ENCODE measurements at places on chromosomes 4 and X. TPM values are rescaled to one million over a fixed set of nuclear protein-coding genes. Genes with fewer than 3 reads are reported as not detected.

Gene IL13RA1
- 14.8 TPM for total RNA-seq

DNA sequence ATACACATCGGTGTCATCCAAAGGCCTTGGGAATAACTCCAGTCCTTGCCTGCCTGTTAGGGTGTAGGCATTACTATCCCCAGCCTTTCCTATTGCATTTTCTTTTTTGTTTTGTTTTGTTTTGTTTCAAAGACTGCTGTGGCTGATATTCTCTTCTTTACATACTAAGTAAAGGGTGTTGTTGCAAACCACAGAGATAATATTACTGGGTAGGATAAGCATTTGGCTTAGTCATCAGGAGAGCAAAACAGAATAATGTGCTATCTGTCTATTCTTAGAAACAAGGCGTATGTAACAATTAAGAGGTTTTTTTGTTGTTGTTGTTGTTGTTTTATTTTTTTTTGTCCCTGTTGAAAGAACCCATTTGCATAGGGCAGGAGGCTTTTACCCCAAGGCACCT is 41.8 kb downstream of the UGT2B28 start:
- DNase-seq: no peak

Gene TMPRSS11D
- total RNA-seq: not detected

DNA sequence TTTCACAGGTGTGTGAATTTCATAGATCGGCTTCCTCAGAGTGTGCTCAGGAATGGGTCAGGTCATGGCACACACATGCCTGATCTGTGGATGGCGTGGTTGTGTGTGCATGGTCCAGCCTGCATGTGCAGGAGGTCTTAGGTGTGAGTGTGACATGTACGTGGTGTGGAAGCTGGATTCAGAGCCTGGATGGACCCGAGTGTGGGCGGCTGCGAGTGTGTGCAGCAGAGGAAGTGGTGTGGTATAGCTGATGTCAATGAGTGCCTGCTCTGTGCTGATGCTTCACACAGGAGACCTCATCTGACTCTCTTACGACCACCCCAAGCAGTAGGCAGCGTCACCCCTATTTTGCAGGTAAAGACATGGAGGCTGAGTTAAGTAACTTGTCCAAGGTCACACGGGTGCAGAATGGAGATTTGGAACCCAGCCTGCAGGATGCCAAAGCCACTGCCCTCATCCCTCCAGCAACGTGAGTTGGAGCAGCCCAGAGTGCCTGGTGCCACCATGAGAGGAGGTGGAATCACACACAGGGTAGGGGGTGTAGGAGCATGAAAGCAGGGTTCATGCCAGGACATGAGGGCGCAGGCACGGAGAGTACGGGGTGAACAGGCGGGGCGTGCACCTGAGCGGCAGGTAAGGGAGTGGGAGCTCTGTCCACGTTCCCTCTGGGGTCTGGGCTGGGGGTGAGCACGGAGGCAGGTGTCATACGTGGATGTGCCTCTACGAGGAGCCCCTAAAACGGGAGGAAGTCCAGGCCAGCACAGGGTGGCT is 24.2 kb upstream of the C4orf50 start:
- DNase-seq: no peak

Gene MSMO1
- total RNA-seq: 7.3 TPM

Gene PITX2
- not detected for total RNA-seq

- DNase-seq: peak; percentile 30
These were observed 50.3 kb upstream of the ENPP6 start for GRCh38 chr4:184267673-184268583.

GRCh38 chr4:103365285-103365684 is 167.1 kb upstream of the CENPE start:
- no peak for DNase-seq

Gene HSFX2
- not detected for total RNA-seq

- DNase-seq: no peak
These were observed 17.7 kb downstream of the RGS12 start for GRCh38 chr4:3310301-3311094.

DNA sequence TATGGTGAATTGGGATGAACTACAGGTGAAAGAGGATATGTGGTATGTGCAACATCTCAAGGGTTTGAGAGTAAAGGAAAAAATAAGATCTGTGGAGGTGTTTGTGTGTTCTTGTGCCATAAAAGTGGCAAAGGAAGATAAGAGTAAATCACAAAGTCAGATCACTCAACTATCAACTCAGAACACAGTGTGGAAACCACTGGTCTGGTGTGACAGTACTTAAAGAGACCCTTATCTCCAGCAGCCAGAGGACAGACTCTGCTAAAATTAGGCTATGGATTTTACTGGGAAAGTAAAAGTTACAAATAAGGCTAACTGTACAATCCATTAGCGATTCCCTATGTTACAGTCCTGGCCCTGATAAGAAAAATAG is 54.0 kb upstream of the PRDM8 start:
- DNase-seq: no peak

Gene SPATA4
- 0.55 TPM for total RNA-seq

- no peak for DNase-seq
These were observed 2097.4 kb upstream of the AGA start for GRCh38 chr4:179539641-179540040.

DNA sequence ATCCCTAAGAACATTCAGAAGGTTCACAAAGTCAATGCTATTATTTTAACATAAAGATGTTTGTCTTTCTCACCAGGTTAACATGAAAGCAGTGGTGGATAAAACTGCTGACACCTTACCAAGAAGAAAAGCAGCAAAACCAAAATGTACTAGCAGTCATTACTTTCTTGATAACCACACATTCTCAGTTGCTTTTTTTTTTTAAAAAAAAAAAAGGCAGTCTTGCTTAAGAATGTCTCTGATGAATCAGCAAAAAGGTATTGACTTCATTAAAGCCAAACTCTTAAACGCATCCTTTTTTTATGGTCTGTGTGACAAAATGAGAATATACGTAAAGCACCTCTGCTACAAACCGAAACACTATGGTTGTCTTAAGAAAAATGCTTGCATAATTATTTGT is 31.9 kb downstream of the CDKL2 start:
- no peak for DNase-seq

DNA sequence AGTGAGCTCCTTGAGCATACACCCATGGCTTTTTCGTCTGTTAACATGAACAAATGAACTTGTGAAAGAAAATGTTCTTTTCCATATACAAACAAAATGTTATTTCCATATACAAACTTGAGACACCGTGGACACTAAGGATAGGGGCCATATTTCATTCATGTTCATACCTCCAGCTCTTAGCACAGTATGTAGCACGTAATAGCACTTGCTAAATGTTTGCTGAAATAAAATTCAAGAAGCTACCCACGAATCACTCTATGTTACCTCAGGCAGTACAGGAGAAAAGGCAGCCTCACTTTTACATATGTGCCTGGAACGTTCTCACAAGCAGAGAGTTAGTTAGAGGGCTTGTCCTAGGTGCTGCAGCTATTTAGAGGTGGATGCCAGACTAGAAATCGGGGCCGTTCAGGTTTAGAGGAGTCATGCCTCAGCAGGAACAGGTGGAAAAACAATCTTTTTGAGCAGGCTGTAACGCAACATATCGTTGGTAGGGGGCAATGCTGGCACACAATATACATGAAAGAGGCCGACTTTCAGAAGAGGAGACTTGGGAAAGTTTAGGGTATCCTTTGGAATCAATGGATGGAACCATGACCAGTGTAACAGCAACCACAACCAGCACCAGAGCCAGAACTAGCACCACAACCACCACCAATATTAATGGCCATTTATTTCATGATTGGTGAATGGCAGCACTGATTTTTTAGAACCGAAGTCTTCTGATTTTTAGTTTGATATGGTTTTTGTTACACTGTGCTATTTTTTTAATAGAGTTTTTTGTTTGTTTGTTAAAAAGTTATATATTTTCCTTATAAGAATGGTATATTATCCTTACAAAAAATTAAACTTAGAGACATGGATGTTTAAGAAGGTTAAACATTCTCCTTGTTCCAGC is 14.8 kb upstream of the PAQR3 start:
- DNase-seq: no peak

Gene TCEAL7
- total RNA-seq: 2.6 TPM

DNA sequence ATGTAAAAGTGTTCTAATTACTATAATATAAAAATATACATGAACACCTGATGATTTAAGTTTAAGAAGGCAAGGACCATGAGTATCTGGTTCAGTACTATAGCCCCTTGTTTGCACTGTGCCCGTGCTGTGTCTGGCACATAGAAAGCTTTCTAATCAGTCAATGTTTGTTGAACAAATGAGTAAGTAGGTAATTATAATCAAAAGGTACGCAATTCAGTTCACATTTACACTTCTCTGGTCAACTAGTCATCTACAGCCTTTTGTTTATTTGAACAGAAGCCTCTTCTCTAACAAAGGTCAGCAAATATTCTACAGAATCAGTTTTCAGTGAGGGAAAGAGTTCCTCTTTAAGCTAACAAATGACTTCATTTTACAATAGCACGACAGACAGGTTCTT is 523.3 kb downstream of the SMARCA1 start:
- no peak for DNase-seq

Gene CLNK
- not detected for total RNA-seq

Gene S100G
- total RNA-seq: not detected

GRCh38 chr4:46653842-46654241 is 255.2 kb downstream of the COX7B2 start:
- DNase-seq: no peak

Gene SULT1B1
- 1.1 TPM for total RNA-seq

DNA sequence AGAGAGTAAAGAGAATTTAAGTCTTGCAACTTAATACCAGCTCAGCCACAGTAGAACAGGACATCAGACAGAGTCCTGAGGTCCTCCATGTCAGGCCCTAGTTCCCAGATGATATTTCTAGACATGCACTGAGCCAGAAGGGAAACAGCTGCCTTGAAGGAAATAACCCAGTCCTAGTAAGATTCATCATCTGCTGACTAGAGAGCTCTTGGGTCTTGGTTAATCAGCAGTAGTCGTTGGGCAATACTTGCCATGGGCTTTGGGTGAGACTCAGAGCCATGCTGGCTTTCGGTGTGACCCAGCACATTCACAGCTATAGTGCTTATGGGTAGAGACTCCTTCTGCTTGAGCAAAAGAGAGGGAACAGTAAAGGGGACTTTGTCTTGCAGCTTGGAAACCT is 379.1 kb downstream of the AR start:
- DNase-seq: no peak

- no peak for DNase-seq
These were observed 711 bp downstream of the ACE2 start for GRCh38 chrX:15600049-15600448.

GRCh38 chr4:84631573-84631972 is 48.6 kb downstream of the CDS1 start:
- DNase-seq: no peak

GRCh38 chr4:168761066-168761465 is 249.0 kb downstream of the CBR4 start:
- no peak for DNase-seq

GRCh38 chrX:134547047-134547679 is 87.2 kb downstream of the HPRT1 start:
- DNase-seq: no peak

DNA sequence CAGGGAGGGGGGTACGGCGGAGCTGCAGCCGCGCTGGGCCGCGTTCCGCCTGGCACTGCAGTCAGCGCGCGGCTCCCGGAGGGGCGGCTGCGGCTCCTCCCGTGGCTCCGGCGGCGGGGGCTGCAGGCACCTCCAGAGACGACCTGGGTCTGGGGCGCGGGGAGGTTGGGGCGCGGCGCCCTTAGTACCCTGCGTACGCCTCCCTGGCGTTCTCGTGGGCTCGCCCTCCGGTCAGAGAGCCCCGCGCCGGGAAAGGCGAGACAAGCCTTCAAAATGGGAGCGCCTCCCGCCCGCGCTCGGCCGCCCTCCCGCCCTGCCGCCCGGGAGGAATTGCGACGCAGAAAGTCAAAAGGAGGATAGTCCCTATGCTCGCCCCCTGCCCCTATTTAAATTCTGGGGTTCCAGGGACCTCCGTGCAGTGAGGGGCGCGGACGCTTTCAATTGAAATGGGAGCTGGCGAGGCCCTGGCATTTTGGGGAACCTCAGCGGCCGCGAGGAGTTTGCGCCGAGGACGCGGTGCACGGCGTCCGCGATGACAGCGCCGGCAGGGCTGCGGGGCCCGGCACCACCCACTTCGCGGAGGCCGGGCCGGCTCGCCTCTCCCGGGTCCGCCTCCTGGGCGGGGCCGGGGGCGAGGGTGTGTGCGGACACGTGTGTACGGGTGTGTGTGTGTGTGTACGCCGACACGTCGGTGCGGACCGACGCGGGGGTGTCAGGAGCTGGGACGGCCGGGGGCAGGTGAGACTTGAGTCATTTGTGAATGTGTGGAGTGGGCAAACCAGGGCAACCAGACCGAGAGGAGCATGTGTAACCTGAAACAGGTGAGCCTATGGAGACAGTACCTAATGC is 544 bp downstream of the HERC3 start:
- DNase-seq: peak; percentile 81

GRCh38 chr4:833731-834367 is 7.9 kb upstream of the CPLX1 start:
- DNase-seq: no peak

GRCh38 chrX:1094566-1095333 is 117.7 kb downstream of the CRLF2 start:
- DNase-seq: no peak

- DNase-seq: peak; percentile 67
These were observed 9.4 kb downstream of the KLF3 start for GRCh38 chr4:38673130-38673978.

DNA sequence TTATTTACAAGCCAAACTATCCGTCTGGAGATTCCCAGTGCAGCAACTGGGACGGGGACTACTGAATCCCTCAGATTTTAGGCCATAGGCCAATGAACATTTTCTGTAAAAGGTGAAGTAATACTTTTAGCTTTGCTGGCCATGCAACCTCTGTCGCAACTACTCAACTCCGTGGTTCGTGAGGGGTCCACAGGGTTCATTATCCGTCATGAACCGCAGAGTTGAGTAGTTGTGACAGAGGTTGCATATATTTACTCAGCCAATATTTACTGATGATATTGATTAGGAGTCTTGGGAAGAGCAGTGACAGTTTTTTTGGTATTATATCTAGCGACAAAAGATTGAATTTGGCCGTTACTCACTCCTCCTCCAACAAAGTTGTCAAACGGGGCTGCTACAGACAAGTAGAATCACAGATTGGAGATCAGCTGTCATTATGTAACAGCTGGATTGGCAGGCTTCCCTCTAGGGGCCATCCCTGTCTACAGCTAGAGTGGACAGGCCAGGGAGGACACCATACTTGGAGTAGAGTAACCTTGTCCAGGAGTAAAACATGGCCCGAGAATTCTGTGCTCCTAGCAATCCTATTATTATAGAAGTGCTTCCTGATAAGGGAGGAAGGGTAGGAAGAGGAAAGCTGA is 37.2 kb upstream of the CD38 start:
- DNase-seq: no peak

- DNase-seq: no peak
These were observed 46.5 kb upstream of the HPSE start for GRCh38 chr4:83381173-83381572.

DNA sequence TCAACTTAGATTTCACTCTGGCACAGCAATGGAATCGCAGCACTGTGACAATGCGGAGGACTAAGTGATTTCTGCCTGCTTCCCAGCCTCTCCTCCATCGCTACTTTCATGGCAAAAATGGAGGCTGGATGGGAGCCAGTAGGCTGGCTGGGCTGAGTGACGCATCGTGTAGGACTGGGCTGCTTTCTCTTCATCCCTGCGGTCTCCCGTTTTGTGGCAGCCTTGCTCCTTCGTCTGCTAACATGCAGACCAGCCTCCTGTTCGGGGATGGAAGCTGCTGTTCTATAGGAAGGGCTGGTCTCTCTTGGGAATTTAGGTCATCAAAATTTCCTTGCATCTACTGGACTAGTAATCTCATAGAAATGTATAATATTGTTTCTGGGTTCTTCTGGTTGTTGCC is 15.8 kb upstream of the RGS12 start:
- no peak for DNase-seq

Gene BOD1L1
- total RNA-seq: 17.9 TPM

GRCh38 chr4:4578981-4579380 is 37.1 kb upstream of the STX18 start:
- no peak for DNase-seq

All from left ventricle myocardium inferior (tissue), 1 donor.